Hematopoietic multipotent progenitor cell treated with erythropoietin and hydrocortisone succinate and interleukin-3 and kit ligand, for 17 days (in vitro differentiated cells): ENCODE measurements at places on chromosomes 5 and 9.

- DNase-seq: peak; percentile 70
Measured at GRCh38 chr9:27033815-27034403, 28.4 kb upstream of the LRRC19 start.

GRCh38 chr9:106310782-106311181 is 552.2 kb upstream of the ZNF462 start:
- no peak for DNase-seq

DNA sequence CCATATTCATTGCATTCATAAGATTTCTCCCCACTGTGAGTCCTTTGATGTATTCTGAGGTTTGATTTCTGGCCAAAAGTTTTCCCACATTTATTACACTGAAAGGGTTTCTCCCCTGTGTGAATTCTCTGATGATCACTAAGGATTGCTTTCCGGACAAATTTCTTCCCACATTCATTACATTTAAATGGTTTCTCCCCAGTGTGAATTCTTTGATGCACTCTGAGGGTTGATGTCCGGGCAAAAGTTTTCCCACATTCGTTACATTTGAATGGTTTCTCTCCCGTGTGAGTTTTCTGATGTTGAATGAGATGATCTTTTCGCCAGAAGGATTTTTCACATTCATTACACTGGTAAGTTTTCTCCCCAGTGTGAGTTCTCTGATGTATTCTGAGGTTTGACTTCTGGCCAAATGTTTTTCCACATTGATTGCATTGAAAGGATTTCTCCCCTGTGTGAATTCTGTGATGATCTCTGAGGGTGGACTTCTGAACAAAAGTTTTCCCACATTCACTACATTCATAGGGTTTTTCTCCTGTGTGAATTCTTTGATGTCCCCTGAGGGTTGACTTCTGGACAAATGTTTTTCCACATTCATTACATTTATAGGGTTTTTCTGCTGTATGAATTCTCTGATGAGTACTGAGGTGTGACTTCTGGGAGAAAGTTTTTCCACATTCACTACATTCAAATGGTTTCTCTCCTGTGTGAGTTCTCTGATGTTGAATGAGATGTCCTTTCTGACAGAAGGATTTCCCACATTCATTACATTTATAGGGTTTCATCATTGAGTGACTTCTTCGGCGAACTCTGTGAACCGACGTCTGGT is 18.8 kb downstream of the ZNF510 start:
- DNase-seq: no peak

GRCh38 chr5:178415353-178415752 is 174.8 kb downstream of the COL23A1 start:
- no peak for DNase-seq

GRCh38 chr9:64773491-64773931 is 511.5 kb downstream of the FOXD4L5 start:
- no peak for DNase-seq

DNA sequence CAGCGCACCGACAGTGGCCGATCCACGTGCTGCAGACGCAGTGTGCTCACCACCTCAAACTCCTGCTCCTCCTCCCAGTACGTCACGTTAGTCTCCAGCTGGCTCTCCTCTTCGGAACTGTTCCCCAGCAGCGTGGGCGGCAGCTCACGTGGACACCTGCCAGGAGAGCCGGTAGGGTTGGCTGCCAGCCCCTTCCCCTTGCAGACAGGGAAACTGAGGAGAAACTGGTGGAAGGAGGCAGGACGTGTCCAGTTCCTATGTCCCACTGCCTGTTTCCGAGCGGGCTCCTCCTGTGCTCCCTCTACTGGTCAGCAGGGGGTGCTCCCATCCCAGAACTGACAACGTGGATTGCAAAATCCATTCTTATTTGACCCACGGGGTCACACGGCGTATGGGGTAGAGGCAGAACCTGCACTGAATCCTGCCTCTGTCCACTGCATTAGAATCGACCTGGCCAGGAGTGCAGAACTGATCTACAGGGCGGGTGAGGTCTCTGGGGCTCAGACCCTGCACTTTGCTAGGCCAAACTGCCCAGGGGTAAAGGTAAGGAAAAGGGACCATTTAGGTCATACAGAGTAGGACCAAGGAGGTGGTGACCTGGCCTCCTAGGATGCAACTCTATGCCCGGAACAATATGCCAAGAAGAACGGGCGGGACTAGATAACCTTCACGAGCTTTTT is 25.7 kb downstream of the PDGFRB start:
- peak; percentile 56 for DNase-seq

DNA sequence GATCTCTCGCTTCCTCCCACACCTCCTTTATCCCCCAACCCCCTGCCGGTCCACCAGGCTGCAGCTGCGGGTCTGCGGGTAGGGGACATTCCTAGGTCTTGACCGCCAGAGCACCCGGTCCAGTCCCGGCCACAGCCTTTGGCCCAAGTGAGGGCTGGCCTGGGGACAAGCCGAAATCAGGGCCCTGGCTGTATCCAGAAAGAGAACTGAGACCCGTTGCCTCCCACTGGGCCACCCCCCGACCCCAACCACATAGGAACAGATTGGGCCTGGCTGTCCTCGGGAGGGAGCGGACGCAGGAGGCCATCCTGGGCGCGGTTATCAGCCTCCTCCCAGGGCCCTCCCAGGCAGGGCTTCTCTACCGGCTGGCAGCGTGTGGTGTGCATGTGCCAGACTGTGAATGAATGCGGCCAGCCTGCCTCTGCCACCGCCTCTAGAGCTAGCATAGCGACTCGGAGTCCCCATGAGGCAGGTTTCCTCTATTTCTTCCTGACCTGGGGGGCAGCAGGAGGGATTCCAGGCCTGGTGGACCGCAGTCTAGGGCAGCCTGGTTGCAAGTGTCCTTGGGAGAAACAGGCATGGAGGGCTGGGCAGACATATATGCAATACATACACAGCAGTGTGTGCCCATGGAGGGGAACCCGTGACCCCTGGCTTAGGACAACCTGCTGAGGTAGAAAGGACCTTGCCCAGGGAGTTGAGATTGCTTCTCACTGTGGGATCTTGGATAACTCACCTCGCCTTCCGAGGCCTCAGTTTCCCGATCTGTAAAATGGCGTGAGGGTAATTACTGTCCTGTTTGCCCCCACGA is 1.2 kb downstream of the N4BP3 start:
- DNase-seq: no peak

DNA sequence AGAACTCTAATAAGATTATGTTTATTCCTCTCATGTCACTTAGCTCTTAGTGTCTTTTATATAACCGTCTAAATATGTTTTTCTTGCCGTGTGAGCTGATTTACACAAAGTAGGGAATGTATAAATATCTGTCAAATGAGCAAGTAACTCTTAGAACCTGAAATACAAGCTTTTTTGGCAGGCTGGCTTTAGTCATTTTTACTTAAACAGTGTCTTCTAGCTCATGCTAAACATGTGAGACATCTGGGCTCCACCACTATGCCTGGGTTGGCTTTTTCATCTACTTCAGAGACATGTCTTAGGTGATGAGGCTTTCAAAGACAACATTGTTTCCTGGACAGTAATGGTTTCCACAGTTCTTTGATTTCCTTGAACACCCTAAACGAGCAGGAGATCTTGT is 137.2 kb upstream of the ZNF608 start:
- no peak for DNase-seq

DNA sequence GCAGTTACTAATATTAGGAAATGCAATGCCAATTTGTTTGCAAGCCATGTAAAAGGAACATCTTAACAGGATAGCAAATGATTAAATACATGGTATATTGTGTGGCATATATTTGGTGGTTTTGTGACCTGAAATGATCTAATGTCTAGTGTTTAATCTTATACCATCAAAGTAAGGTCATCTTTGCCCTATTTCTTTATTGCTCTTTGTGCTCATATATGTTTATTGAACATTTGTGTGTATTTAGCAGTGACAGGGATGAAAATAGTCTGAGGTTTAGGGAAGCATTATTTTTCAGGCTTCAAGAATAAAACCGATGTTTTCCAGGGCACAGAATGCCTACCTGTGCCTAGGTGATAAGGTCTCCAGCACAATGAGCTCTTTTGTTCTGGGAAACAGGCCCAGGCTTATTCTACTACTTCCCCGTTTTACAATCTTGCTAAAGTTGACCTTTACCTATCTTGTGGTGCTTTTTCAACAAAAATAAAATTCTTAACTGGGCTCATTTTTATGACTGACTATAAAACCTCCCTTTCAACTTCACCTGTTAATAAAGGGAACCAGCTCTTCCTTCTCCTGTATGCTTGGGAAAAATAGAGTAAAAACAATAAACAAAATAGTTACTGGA is 105.6 kb upstream of the ANKH start:
- DNase-seq: no peak

GRCh38 chr9:38066914-38067858 is 1.8 kb downstream of the SHB start:
- DNase-seq: no peak

DNA sequence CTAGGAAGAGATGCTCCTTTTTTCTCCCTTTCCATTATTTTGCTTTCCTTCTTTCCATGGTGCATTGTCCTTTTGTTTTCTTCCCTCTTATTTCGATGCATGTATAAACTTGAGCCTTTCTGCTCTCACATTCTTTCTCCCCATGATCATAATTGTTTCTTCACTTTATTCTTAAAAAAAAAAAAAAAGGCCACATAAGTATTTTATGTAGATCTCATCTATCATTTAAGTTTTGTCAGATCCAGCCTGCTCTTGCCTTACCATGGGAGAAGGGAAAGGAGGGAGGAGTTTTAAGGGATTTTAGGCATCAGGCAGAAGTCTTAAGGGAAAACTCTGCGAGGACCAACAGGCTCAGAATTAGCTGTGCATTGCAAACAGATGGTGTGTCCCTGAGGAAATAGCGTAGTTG is 11.1 kb downstream of the TGFBR1 start:
- no peak for DNase-seq

GRCh38 chr9:105318729-105319191 is 74.3 kb downstream of the SLC44A1 start:
- DNase-seq: no peak

- DNase-seq: no peak
Measured at GRCh38 chr9:129312251-129313122, 134.4 kb upstream of the IER5L start.

DNA sequence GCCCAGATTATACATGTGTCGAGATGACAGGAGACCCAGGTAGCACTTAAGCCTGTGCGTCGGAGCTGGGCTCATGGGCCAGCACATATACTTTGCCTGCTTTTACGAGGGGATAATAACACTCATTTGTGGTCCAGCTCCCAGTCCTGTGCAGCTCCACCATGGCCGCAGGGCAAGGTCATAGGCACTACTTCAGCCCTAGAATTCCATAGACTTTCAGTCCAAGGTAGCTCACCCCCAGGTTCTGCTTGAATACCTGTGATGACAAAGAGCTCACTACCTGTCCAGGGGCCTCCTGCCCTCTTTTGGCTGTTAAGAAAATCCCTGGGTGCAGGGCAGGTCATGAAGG is 1.7 kb downstream of the CORO2A start:
- DNase-seq: no peak

DNA sequence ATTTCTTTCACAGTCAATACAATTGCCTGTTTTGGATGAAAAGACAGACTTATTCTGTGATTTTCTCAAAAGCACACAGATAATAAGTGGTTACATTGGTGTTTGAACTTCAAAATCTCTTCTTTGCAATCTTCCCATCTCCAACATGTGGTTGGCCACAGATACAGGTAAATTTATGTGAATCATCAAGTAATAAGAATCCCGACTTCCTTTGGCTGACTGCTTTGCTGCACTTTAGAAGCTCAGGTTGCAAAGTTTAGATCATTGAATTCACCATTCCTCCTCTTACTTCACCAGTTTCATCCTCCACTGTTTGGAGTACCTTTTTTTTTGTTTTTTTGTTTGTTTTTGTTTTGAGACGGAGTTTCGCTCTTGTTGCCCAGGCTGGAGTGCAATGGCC is 56.5 kb upstream of the ADRB2 start:
- DNase-seq: no peak

DNA sequence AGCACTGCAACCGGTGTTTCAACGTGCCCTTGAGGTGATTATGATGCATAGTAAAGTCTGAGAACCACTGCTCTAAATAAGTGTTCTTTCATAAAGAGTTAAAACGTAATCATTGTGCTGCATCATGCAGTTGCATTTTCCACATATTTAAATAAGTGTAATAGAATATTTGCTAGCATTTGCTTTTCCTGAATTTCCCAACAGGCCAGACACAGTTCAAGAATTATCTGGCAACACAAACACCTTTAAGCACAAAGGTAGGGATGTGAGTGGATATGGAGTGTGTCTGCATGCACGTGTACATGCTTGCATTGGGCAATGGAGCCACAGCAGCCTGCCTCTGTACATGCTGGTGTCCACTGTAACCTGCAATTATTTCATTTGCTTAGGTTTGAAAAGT is 193.6 kb upstream of the PIK3R1 start:
- no peak for DNase-seq

- DNase-seq: no peak
Measured at GRCh38 chr5:143074414-143074996, 304.3 kb downstream of the ARHGAP26 start.

DNA sequence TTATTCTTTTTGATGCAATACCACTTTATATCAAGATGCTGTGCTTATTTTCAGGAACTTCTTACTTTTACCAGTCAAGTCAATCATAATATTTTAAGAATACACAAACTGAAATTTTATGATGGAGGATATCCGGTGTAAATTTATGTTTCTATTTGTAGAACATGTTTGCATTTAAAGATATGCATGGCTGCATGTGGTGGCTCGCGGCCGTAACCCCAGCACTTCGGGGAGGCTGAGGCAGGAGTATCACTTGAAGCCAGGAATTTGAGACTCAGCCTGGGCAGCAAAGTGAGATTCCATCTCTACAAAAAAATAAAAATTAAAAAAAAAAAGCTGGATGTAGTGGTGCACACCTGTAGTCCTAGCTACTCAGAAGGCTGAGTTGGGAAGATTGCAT is 73.5 kb upstream of the ALDH1A1 start:
- no peak for DNase-seq

DNA sequence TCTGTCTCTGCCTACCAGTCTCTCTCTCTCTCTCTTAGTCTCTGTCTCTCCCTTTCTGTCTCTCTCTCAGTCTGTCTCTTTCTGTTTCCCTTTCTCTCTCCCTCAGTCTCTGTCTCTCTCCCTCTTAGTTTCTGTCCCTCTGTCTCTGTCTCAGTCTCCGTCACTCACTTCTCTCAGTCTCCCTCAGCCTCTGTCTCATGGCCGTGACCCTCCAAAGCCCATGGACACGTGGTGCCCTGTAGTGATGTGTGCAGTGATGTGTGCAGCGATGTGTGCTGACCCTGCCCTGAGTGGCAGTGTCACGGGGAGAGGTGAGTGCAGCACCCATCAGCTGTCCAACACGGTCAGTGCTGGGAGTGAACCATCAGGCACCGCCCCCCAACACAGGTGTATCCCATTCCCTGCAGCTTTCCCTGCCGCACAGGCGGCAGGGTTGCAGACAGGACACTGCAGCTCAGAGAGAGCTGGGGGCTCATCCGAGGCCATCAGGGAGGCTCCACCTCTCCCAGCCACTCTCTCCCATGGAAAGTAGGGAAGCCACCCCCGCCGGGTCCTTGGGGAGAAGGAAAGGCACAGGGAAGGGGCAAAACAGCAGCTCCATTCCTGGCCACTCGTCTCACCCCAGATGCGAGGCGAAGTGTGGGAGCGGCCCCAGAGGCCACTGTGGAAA is 794 bp upstream of the LRRC14B start:
- DNase-seq: no peak

- DNase-seq: no peak
Measured at GRCh38 chr5:81303563-81303962, 2.2 kb downstream of the ZCCHC9 start.
